ENCODE measurements at places on chromosomes 4 and X. TPM values are rescaled to one million over a fixed set of nuclear protein-coding genes. Genes with fewer than 3 reads are reported as not detected.
A peak's percentile ranks its signal among the peaks of the same experiment; 100 is the strongest.

DNA sequence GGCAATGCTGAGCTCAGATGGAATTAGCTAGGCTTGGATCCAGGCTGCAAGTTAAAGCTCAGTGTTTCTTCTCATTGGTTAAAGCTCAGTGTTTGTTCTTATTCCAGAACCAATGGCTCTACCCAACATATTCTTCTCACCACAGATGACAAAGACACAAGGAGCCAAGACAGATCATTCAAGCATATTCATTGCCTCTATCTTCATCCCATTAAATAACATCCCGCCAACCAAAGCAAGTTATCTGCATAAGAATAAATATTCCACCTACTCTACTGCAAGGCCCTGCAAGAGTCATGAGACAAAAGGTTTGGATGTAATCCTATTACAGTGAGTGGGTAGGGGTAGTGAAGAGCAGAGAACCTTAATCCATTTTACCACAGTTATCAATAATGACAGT is 766.5 kb downstream of the C4orf33 start:
- DNase-seq = peak; percentile 55
- no peak overlapping the region for H3K4me3 ChIP-seq
- peak overlapping the region; percentile 68 for H3K27ac ChIP-seq
- no peaks in the 10 kb centered on the region for H3K36me3 ChIP-seq
- no peaks in the 10 kb centered on the region for H3K27me3 ChIP-seq

- no peak overlapping the region for H3K4me3 ChIP-seq
- no peaks in the 10 kb centered on the region for H3K36me3 ChIP-seq
These were observed 109.6 kb upstream of the KIT start for GRCh38 chr4:54548098-54548620.

DNA sequence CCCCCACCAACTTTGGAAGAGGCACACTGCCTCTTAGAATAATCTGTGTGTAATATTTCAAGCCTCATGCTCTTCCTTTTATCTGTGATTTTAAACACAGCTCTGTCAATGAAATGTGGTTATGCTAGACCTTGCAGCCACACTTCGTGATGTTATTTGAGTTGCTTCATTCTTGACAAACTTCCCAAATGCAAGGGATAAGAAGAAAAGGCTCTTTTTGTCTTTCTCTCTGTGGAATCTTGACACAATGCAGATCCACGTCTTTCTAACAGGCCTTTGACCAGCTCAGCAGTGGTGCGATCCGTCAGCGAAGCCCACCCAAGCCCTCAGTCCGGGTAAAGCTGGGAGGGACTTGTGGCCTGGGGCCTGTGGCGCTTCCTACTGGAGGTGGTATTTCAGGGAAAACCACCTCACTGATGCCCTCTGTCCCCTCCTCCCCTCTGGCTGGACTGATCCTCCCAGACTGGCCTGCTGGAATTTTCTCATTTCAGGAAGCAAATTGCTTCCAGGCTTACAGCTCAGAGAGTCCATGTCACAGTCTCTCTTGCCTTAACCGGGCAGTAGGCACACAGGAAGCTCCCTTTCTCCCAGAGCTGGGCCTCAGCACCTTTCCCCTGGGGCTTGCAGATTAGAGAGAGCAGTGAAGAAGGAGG is 19.5 kb upstream of the CCKAR start:
- no peaks in the 10 kb centered on the region for H3K27me3 ChIP-seq
- no peak overlapping the region for H3K27ac ChIP-seq
- H3K4me1 ChIP-seq = peaks cover 12% of the 10 kb centered on the region
- no peak overlapping the region for H3K4me3 ChIP-seq
- no peaks in the 10 kb centered on the region for H3K36me3 ChIP-seq
- peak; percentile 50 for DNase-seq

DNA sequence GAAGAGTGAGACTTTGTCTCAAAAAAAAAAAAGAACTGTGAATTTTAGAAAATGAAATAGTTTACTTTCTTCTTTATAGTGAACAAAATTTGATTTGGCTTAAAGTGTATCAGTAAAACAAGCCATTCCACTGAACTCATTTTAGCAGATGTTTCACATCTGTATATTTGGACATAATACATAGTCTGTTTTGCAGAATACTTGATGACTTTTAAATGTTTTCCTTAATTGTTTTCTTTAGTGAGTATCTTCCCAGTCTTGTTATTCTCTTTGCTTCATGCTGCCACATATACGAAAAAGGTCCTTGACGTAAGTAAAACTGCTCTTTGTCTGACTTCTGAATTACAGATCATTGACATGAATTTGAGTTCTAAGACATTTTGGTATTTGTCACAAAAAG is 8.3 kb downstream of the TMEM33 start:
- DNase-seq = no peak
- no peaks in the 10 kb centered on the region for H3K27me3 ChIP-seq
- H3K4me1 ChIP-seq = no peaks in the 10 kb centered on the region
- H3K27ac ChIP-seq = no peak overlapping the region
- H3K36me3 ChIP-seq = peaks cover 38% of the 10 kb centered on the region

- H3K4me1 ChIP-seq = peaks cover 32% of the 10 kb centered on the region
- H3K36me3 ChIP-seq = no peaks in the 10 kb centered on the region
- H3K4me3 ChIP-seq = no peak overlapping the region
- H3K27ac ChIP-seq = no peak overlapping the region
- no peaks in the 10 kb centered on the region for H3K27me3 ChIP-seq
- DNase-seq = no peak
These were observed 191.1 kb upstream of the ANXA3 start for GRCh38 chr4:78360466-78360865.

DNA sequence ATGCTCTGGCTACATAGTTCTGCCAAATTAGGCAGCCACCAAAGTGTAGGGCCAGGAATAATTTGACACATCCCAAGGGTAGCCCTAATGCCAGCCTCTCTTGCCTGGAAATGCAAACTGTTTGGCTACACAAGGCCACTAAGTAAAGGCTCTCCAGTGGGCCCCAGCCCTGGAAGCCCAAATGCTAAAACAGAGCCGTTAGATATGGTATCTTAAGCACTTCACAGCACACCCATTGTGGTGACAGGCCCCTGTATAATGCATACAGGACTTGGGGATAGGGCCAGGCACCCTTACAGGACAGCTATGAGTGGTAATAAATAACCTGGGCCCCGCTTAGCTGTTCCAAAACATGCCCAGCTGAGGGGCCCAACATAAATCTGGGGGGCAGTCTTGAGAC is 623.9 kb downstream of the BCOR start:
- H3K4me1 ChIP-seq = peaks cover 51% of the 10 kb centered on the region
- no peaks in the 10 kb centered on the region for H3K36me3 ChIP-seq
- H3K27me3 ChIP-seq = no peaks in the 10 kb centered on the region
- H3K4me3 ChIP-seq = no peak overlapping the region
- DNase-seq = no peak

DNA sequence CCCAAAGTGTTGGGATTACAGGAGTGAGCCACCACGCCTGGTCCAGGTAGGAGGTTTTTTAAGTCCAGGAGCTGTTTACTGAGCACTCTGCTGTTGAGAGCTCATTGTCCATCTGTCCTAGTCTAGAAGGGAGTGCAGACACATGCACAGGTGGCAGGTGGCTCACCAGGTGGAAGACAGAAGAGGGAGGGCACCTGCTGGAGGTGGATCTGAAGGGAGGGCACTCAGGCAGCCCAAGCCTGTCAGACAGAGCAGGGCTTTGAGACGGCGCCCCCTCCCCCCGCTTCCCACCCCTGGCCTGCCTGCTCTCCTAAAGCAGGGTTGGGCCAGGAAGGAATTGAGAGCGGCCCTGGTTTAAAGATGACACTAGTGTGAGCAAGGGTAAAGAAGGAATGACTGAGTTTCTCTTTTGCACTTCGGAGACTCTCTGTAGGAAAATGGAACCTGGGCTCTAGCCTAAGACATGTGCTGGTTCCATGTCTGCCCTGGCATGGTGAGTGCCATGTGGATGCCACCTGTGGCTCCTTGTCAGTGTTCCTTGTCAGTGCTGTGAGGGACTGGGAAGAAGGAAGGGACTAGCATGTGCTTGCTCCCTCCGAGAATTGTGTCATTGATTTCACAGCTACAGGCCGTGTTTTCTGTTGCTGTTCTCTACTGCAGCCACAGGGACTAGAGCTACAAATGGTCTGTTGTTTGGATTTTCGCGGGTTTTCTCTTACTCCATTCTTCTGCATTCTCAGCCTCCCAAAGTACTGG is 108.6 kb downstream of the TNIP2 start:
- H3K4me1 ChIP-seq = peaks cover 8% of the 10 kb centered on the region
- no peak for DNase-seq
- no peaks in the 10 kb centered on the region for H3K27me3 ChIP-seq
- peaks cover 3% of the 10 kb centered on the region for H3K36me3 ChIP-seq
- no peak overlapping the region for H3K4me3 ChIP-seq
- no peak overlapping the region for H3K27ac ChIP-seq

GRCh38 chr4:188078116-188078515 is 31.3 kb downstream of the TRIML2 start:
- H3K4me1 ChIP-seq = no peaks in the 10 kb centered on the region
- no peak overlapping the region for H3K4me3 ChIP-seq
- no peak for DNase-seq

DNA sequence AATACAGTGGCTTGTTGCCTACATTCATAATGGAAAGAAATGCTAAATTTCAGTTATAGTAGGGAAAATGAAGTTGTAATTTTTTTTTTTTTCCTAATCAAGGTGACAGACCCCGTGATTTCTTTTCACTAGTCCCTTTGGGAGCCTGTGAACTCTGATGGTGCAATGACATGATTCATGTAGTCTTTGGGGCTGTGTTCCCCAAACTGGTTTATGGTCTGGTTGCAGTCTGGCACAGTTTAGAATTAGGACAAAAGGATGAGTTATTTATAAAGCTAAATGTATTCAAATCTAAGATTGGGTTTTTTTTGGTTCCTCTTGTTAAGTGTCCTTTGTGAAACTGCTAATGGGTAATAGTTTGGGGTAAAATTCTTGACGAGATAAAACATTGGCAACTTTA is 66.0 kb downstream of the REPS2 start:
- no peaks in the 10 kb centered on the region for H3K4me1 ChIP-seq
- no peaks in the 10 kb centered on the region for H3K27me3 ChIP-seq
- H3K36me3 ChIP-seq = no peaks in the 10 kb centered on the region
- no peak overlapping the region for H3K27ac ChIP-seq
- DNase-seq = no peak
- H3K4me3 ChIP-seq = no peak overlapping the region

DNA sequence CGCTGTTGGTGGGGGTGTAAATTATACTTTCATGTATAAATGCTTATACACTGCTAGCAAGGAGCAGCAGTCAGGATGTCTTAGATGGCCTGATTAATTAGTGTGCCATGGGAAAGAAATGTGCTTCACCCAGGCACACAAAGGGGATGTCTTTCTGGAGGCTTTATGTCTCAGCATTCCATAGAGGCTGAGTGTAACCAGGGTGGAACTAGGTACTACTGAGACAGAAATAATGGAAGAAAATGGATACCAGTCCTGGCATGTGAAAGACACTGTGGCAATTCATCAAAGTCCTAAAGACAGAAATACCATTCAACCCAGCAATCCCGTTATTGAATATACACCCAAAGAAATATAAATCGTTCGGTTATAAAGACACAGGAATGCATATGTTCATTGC is 52.5 kb downstream of the PF4 start:
- H3K4me1 ChIP-seq = no peaks in the 10 kb centered on the region
- no peak overlapping the region for H3K27ac ChIP-seq
- DNase-seq = no peak
- no peaks in the 10 kb centered on the region for H3K36me3 ChIP-seq

- H3K27ac ChIP-seq = no peak overlapping the region
- H3K27me3 ChIP-seq = no peaks in the 10 kb centered on the region
- H3K36me3 ChIP-seq = no peaks in the 10 kb centered on the region
- no peak overlapping the region for H3K4me3 ChIP-seq
- H3K4me1 ChIP-seq = no peaks in the 10 kb centered on the region
These were observed 243.2 kb upstream of the POF1B start for GRCh38 chrX:85622635-85623034.

GRCh38 chr4:163166041-163166579 is 580 bp downstream of the NAF1 start:
- peak overlapping the region; percentile 69 for H3K27ac ChIP-seq
- peaks cover 9% of the 10 kb centered on the region for H3K4me1 ChIP-seq
- H3K4me3 ChIP-seq = peak overlapping the region; percentile 85
- H3K27me3 ChIP-seq = peaks cover 1% of the 10 kb centered on the region

GRCh38 chr4:123706973-123707372 is 310.4 kb downstream of the SPRY1 start:
- H3K27ac ChIP-seq = no peak overlapping the region
- no peaks in the 10 kb centered on the region for H3K4me1 ChIP-seq
- H3K36me3 ChIP-seq = no peaks in the 10 kb centered on the region
- H3K4me3 ChIP-seq = no peak overlapping the region
- no peak for DNase-seq

GRCh38 chr4:96736352-96736889 is 896.5 kb downstream of the PDHA2 start:
- peaks cover 17% of the 10 kb centered on the region for H3K4me1 ChIP-seq
- H3K36me3 ChIP-seq = peaks cover 10% of the 10 kb centered on the region
- DNase-seq = peak; percentile 86
- H3K4me3 ChIP-seq = no peak overlapping the region
- peak overlapping the region; percentile 98 for H3K27ac ChIP-seq
- no peaks in the 10 kb centered on the region for H3K27me3 ChIP-seq

GRCh38 chrX:20378233-20378920 is 111.7 kb upstream of the RPS6KA3 start:
- no peak overlapping the region for H3K4me3 ChIP-seq
- H3K4me1 ChIP-seq = no peaks in the 10 kb centered on the region
- H3K36me3 ChIP-seq = no peaks in the 10 kb centered on the region
- no peaks in the 10 kb centered on the region for H3K27me3 ChIP-seq

- DNase-seq = no peak
- no peaks in the 10 kb centered on the region for H3K36me3 ChIP-seq
- no peak overlapping the region for H3K27ac ChIP-seq
- no peak overlapping the region for H3K4me3 ChIP-seq
- no peaks in the 10 kb centered on the region for H3K27me3 ChIP-seq
These were observed 76.0 kb downstream of the GLRA3 start for GRCh38 chr4:174753021-174753420.

- DNase-seq = no peak
- H3K4me1 ChIP-seq = no peaks in the 10 kb centered on the region
- no peak overlapping the region for H3K27ac ChIP-seq
- no peaks in the 10 kb centered on the region for H3K36me3 ChIP-seq
- no peak overlapping the region for H3K4me3 ChIP-seq
These were observed 2062.9 kb downstream of the ARAP2 start for GRCh38 chr4:34181311-34181841.

GRCh38 chrX:418927-419729 is 32.4 kb upstream of the PPP2R3B start:
- no peaks in the 10 kb centered on the region for H3K27me3 ChIP-seq
- no peak for DNase-seq

Gene NEUROG2
- 0.09 TPM for total RNA-seq

Gene WDFY3
- total RNA-seq = 48.6 TPM

Gene TEX13B
- total RNA-seq = not detected

Gene MAGEB2
- total RNA-seq = not detected

Gene CSAG3
- not detected for total RNA-seq

Gene TIGD4
- total RNA-seq = 4.1 TPM

Measured in neural progenitor cell (in vitro differentiated cells).